PC-3 (cell line): ENCODE measurements at places on chromosomes 3 and 15. TPM values are rescaled to one million over a fixed set of nuclear protein-coding genes. Genes with fewer than 3 reads are reported as not detected.

DAZL gene
- 0.04 TPM in 1 of 2 replicates, not detected in the other for total RNA-seq

PLSCR4 gene
- 0.69 and 0.84 TPM in 2 replicates for total RNA-seq

EBLN2 gene
- total RNA-seq = 3.8 and 6.2 TPM in 2 replicates

ALCAM gene
- total RNA-seq = 168 and 169 TPM in 2 replicates

ARPP21 gene
- total RNA-seq = not detected in 2 replicates

RHOV gene
- 39.5 and 52.2 TPM in 2 replicates for total RNA-seq

IQCF5 gene
- total RNA-seq = not detected in 2 replicates

CHMP2B gene
- 40.1 and 49.4 TPM in 2 replicates for total RNA-seq

CD80 gene
- not detected in 2 replicates for total RNA-seq

CAPN3 gene
- total RNA-seq = 0.40 TPM in 1 of 2 replicates, not detected in the other

CLRN1 gene
- total RNA-seq = not detected in 2 replicates

ARGFX gene
- total RNA-seq = not detected in 2 replicates

GRCh38 chr3:51340989-51341636 lies 44.0 kb upstream of the MANF start:
- no peaks in the 10 kb centered on the region for H3K36me3 ChIP-seq
- no peak for DNase-seq
- H3K27ac ChIP-seq = peak overlapping the region; percentile 53
- H3K27me3 ChIP-seq = no peaks in the 10 kb centered on the region
- H3K4me3 ChIP-seq = no peak overlapping the region

DNA sequence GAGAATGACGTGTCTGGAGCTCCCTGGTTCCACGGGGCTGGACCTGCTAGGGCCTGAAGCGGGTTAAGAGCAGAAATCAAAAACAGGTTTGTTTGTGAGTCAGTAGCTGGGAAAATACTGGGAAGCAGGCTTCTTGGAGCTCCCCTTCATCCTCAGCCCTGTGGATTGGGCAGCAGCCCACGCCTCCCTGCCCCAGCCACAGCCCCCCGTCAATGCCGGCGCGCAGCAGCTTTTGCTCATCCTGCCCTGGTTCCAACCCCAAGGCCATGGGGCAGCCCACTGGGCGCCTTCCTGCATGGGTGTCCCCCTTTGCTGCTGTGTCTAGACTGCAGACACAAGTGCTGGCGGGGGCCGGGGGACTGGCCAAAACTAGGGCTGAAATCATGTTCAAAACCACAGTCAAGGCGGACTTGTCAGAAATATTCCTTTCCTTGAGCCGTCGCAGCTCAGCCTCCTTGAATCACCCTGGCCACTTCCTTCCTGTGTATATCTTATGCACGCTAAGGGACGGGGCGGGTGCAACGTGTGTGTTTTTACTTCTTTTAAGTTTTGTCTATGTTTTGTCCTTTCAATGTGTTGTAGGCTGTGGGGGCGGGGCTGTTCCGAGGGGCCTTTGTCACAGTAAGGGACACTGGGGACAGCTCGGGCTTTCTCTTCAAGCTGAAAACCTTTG lies 108.1 kb downstream of the KLF13 start:
- peak overlapping the region; percentile 21; the same call in 1 of the 2 replicates for H3K4me3 ChIP-seq
- H3K36me3 ChIP-seq = no peaks in the 10 kb centered on the region
- no peak overlapping the region for H3K27ac ChIP-seq
- no peaks in the 10 kb centered on the region for H3K27me3 ChIP-seq

- peaks cover 25% of the 10 kb centered on the region for H3K4me1 ChIP-seq
- H3K36me3 ChIP-seq = no peaks in the 10 kb centered on the region
- DNase-seq = peak; percentile 52
- no peaks in the 10 kb centered on the region for H3K27me3 ChIP-seq
- no peak overlapping the region for H3K4me3 ChIP-seq
Measured at GRCh38 chr15:51227940-51228732, 110.3 kb downstream of the CYP19A1 start.

- 0 out of 2 replicates have a peak, but pooled peaks cover 3% of the 10 kb centered on the region for H3K4me1 ChIP-seq
- H3K27me3 ChIP-seq = no peaks in the 10 kb centered on the region
- H3K36me3 ChIP-seq = no peaks in the 10 kb centered on the region
Measured at GRCh38 chr3:194376241-194376560, 6.7 kb upstream of the LRRC15 start.

- no peaks in the 10 kb centered on the region for H3K36me3 ChIP-seq
- no peak overlapping the region for H3K4me3 ChIP-seq
- no peak overlapping the region for H3K27ac ChIP-seq
- no peaks in the 10 kb centered on the region for H3K27me3 ChIP-seq
- no peak for DNase-seq
- H3K4me1 ChIP-seq = no peaks in the 10 kb centered on the region
Measured at GRCh38 chr3:173870976-173871375, 473.4 kb downstream of the NLGN1 start.

- H3K27ac ChIP-seq = peak overlapping the region; percentile 95
- H3K27me3 ChIP-seq = no peaks in the 10 kb centered on the region
- DNase-seq = peak; percentile 92
- peak overlapping the region; percentile 18; the same call in 1 of the 2 replicates for H3K4me3 ChIP-seq
- peaks cover 65% of the 10 kb centered on the region for H3K4me1 ChIP-seq
Measured at GRCh38 chr3:151434151-151434890, 26.5 kb downstream of the IGSF10 start.

GRCh38 chr3:53062905-53063304 lies 17.0 kb upstream of the SFMBT1 start:
- H3K4me3 ChIP-seq = no peak overlapping the region
- H3K4me1 ChIP-seq = no peaks in the 10 kb centered on the region
- H3K27ac ChIP-seq = no peak overlapping the region
- no peak for DNase-seq
- no peaks in the 10 kb centered on the region for H3K36me3 ChIP-seq
- no peaks in the 10 kb centered on the region for H3K27me3 ChIP-seq

- DNase-seq = peak; percentile 86
- peak overlapping the region; percentile 65 for H3K27ac ChIP-seq
- H3K4me1 ChIP-seq = peaks cover 26% of the 10 kb centered on the region
Measured at GRCh38 chr3:125433611-125434041, 58.5 kb upstream of the ZNF148 start.

GRCh38 chr3:14369675-14370669 lies 32.4 kb upstream of the SLC6A6 start:
- DNase-seq = peak; percentile 80
- no peak overlapping the region for H3K27ac ChIP-seq
- no peaks in the 10 kb centered on the region for H3K36me3 ChIP-seq
- no peak overlapping the region for H3K4me3 ChIP-seq

- no peak overlapping the region for H3K27ac ChIP-seq
- DNase-seq = no peak
- no peaks in the 10 kb centered on the region for H3K4me1 ChIP-seq
- no peaks in the 10 kb centered on the region for H3K27me3 ChIP-seq
Measured at GRCh38 chr15:88076328-88076727, 180.2 kb downstream of the NTRK3 start.

GRCh38 chr3:102142379-102143060 lies 292.3 kb upstream of the ZPLD1 start:
- H3K36me3 ChIP-seq = no peaks in the 10 kb centered on the region
- H3K27ac ChIP-seq = no peak overlapping the region
- H3K4me3 ChIP-seq = no peak overlapping the region
- no peaks in the 10 kb centered on the region for H3K4me1 ChIP-seq
- no peak for DNase-seq

- DNase-seq = peak; percentile 86
- H3K27me3 ChIP-seq = no peaks in the 10 kb centered on the region
- H3K4me1 ChIP-seq = peaks cover 27% of the 10 kb centered on the region
- H3K4me3 ChIP-seq = no peak overlapping the region
Measured at GRCh38 chr15:62929000-62929357, 113.6 kb upstream of the TPM1 start.

DNA sequence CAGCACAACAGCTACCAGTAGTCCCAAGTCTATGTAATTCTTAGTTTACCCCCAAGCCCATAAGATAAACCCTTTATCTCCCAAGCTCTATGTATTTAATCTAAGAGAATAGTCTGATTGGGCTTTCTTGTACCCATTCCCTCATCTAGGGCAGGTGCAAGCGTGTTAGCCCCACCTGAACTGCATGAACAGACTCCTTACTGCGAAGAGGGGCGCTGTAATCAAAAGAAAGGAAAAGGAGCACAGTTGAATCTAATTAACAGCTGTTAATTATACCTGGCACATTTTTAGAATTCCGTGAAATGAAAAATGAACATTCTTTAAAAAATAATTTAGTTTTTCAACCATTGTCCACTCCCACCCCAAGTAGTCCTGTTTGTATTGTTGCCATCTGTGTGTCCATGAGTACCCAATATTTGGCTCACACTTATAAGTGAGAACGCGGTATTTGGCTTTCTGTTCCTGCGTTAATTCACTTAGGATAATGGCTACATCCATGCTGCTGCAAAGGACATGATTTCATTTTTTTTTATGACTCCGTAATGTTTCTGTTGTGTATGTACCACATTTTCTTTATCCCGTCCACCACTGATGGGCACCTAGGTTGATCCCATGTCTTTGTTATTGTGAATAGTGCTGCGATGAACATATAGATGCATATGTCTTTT lies 26.5 kb upstream of the NEDD4 start:
- no peak for DNase-seq
- no peaks in the 10 kb centered on the region for H3K36me3 ChIP-seq
- no peaks in the 10 kb centered on the region for H3K27me3 ChIP-seq
- H3K4me3 ChIP-seq = no peak overlapping the region
- H3K27ac ChIP-seq = no peak overlapping the region

GRCh38 chr15:41919201-41919820 lies 25.5 kb upstream of the SPTBN5 start:
- peaks cover 14% of the 10 kb centered on the region for H3K4me1 ChIP-seq
- DNase-seq = no peak
- H3K4me3 ChIP-seq = no peak overlapping the region

GRCh38 chr15:84387086-84387485 lies 151.5 kb downstream of the GOLGA6L4 start:
- H3K4me3 ChIP-seq = no peak overlapping the region
- no peaks in the 10 kb centered on the region for H3K4me1 ChIP-seq
- H3K27ac ChIP-seq = no peak overlapping the region
- H3K36me3 ChIP-seq = no peaks in the 10 kb centered on the region
- no peak for DNase-seq
- H3K27me3 ChIP-seq = no peaks in the 10 kb centered on the region

GRCh38 chr3:40877631-40878463 lies 321.5 kb upstream of the CTNNB1 start:
- H3K4me3 ChIP-seq = no peak overlapping the region
- H3K27ac ChIP-seq = no peak overlapping the region
- H3K36me3 ChIP-seq = no peaks in the 10 kb centered on the region
- peak; percentile 5 for DNase-seq
- no peaks in the 10 kb centered on the region for H3K4me1 ChIP-seq
- no peaks in the 10 kb centered on the region for H3K27me3 ChIP-seq

DNA sequence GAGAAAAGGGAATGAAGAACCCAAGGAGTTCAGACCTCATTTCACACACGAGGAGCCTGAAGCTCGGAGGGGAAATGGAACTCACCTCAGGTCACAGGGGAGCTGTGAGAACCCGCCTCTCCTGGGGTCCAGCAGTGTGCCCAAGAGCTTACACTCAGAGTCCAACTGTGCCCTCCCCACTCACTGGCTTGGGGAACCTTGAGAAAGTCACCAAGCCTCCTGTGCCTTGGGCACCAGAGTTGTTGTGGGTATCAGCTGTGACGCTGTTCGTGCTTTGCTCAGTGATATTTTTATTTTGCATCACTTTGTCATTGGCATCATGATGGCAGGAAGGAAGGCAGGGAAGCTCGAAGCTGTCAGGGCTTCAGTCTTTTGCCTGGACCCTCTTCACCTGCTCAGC lies 83.4 kb downstream of the TLE3 start:
- H3K4me1 ChIP-seq = no peaks in the 10 kb centered on the region
- no peak overlapping the region for H3K4me3 ChIP-seq
- DNase-seq = no peak
- no peaks in the 10 kb centered on the region for H3K36me3 ChIP-seq

GRCh38 chr3:10627884-10628572 lies 122.6 kb upstream of the ATP2B2 start:
- DNase-seq = no peak
- H3K4me3 ChIP-seq = no peak overlapping the region
- H3K4me1 ChIP-seq = no peaks in the 10 kb centered on the region
- peaks cover 42% of the 10 kb centered on the region for H3K27me3 ChIP-seq

DNA sequence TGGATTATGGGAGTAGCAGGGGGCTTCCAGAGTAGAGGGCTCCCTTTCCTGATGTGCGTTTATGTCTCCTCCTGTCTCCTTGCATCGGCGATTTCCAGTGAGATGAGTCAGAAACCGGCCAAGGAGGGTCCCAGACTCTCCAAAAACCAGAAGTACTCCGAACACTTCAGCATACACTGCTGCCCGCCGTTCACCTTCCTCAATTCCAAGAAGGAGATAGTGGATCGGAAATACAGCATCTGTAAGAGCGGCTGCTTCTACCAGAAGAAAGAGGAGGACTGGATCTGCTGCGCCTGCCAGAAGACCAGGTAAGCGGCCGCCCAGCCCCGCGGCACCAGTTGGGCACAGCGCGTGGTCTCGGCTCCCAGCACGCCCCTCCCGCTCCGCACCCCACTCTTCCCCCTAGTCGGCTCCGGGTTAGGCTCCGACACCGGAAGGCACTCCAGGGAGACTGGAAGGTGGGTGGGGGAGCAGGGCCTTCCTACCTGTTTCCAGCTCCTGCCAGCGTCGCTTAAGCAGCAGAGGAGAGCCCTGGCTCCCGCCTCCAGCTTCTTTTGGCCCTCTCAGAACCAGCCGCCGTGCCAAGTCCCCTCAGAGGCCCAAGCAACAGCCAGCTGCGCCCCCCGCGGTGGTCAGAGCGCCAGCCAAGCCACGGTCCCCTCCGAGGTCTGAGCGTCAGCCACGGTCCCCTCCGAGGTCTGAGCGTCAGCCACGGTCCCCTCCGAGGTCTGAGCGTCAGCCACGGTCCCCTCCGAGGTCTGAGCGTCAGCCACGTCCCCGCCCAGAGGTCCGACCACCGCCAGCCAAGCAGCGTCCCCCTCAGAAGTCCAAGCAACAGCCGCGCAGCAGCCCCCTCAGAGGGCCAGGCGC lies 34.7 kb downstream of the MOBP start:
- DNase-seq = no peak
- peaks cover 7% of the 10 kb centered on the region; the same call in 1 of the 2 replicates for H3K4me1 ChIP-seq
- no peaks in the 10 kb centered on the region for H3K36me3 ChIP-seq
- no peak overlapping the region for H3K4me3 ChIP-seq
- H3K27me3 ChIP-seq = peaks cover 43% of the 10 kb centered on the region

DNA sequence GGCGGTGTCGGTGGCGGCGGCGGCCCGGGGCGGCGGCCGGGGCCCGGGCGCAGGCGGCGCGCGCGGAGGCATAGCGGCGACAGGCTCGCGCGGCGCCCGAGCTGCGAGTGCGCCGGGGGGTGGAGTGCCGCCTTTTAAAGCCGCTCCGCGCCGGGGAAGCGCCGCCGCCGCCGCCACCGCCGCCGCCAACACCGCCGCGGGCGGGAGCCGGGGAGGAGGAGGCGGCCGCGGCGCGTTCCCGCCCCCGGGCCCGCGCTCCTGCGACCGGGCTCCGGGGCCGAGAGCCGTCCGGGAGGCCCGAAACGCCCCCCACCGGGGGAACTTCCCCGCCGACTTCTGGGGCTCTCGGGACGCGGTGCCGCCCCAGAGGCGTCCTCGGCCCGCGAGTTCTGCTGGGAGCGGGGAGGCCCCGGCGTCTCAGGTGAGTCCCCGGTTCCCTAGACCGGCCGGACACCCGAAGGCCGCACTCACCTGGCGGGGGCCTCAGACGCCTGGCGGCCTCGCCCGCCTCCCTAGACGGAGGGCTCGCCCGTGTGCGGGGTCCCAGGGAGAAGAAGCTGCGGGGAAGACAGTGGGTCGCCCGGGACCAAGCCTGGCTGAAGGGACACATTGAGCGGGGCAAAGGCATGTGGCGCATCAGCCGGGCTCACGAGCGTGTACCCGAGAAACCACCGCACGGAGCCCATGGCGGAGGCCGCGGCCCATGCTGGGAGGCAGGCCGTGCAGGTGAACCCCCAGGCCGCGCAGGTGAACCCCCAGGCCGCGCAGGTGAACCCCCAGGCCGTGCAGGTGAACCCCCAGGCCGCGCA lies at the start of gene PCSK6:
Gene PCSK6, minus strand, starts transcription at position 109 of the 809 bp plus-strand sequence. Its CDS starts 37 bp downstream, at position 72.
- H3K27ac ChIP-seq = no peak within 1 kb of the TSS
- peaks cover 25% of the 10 kb centered on the region for H3K27me3 ChIP-seq
- no peaks in the 10 kb centered on the region for H3K36me3 ChIP-seq
- DNase-seq = no peak
- no peaks in the 10 kb centered on the region for H3K4me1 ChIP-seq
- H3K4me3 ChIP-seq = no peak within 1 kb of the TSS
